Midbrain (tissue), 1 donor: ENCODE measurements at places on chromosomes 3 and 15.

GRCh38 chr3:125662675-125663074, 67.4 kb upstream of the OSBPL11 start:
- no peak for DNase-seq

- peak; percentile 28 for DNase-seq
Measured at GRCh38 chr3:56157693-56158362, 310.4 kb downstream of the ERC2 start.

- DNase-seq, result no peak
Measured at GRCh38 chr3:12759693-12760565, 870 bp upstream of the TMEM40 start.

- no peak for DNase-seq
Measured at GRCh38 chr3:134029734-134030378, at the start of gene SLCO2A1. Gene SLCO2A1, minus strand, starts transcription at chr3:134029925. Its CDS starts 123 bp downstream, at chr3:134029802.

DNA sequence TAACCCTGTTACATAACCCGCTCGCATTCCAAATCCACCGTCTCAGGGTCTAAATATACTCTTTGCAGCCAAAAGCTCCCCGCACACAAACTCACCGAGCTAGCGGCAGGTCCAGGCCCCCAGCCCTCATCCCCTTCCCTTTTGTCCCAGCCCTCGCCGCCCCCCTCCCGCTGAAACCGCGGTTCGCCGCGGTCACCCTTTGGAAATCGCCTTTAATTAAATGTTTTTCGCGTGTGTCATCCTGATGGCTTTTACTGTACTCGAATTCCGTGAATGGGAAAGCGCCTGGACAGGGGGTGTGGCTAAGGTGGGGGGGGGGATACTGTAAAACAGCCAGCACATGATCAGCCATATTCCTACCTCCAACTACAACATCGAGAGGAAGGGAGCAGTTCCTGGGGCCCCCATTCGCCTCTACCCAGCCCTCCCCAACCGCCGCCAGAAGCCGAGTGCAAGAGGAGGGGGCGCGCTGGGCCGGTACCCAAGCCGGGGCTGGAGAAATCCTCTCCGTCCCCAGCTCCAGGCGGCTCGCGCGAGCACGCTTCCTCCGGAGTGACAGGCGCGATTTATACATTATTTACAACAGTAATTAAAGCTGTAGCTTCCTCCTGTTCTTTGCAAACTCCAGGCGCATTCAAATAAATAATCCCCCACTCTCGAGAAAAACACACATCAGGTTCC, 1.7 kb downstream of the RORA start:
- DNase-seq, result no peak

DNA sequence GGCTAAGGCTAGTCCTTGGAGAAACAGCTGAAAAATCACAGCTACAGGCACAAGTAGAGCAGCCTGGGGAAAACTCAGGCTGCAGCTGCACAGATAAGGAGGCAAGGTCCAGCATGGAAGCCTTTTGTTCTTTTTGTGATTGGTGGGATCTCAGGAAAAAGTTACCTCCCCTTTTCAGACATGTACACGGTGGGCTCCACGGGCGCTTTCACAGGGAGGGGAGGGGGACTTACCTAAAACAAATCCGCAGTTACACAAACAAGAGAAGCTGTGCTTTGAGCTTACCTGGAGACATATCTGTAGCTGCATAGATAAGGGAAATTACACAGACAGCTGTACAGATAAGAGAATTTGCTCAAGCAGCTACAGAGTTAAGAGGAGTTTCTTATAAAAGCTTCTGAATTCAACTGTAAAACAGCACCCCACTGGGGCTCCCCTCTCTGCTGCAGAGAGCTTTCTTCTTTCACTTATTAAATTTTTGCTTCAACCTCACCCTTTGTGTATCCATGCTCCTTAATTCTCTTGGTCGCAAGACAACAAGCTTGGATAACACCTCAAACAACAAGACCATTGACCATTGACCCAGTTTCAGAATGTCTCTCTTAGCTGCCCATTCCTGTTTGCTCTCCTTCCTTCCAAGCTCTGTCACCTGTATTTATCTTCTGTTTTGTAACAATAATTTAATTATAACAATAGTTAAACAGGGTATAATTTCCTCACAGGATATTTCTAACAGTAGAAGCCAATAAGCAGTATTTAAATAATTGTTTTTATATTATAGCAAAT, 10.9 kb upstream of the CD200 start:
- no peak for DNase-seq

GRCh38 chr3:195758721-195759353, 38.1 kb downstream of the MUC20 start:
- DNase-seq, result no peak

DNA sequence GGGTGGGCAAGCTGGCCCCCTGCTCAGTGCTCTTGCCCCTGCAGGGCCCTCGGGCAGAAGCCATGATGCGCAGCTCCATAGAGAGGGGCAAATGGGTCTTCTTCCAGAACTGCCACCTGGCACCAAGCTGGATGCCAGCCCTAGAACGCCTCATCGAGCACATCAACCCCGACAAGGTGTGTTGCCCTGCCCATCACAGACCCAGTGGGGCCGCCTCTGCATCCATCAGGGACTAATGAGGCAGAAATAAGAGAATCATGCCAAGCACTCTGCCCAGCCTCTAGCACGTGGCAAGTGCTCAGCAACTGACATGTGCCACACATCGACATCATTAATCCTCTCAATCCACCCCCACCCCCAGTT, 49.4 kb downstream of the SEMA3G start:
- no peak for DNase-seq

GRCh38 chr3:100157685-100158084, 43.4 kb upstream of the FILIP1L start:
- DNase-seq, result no peak

DNA sequence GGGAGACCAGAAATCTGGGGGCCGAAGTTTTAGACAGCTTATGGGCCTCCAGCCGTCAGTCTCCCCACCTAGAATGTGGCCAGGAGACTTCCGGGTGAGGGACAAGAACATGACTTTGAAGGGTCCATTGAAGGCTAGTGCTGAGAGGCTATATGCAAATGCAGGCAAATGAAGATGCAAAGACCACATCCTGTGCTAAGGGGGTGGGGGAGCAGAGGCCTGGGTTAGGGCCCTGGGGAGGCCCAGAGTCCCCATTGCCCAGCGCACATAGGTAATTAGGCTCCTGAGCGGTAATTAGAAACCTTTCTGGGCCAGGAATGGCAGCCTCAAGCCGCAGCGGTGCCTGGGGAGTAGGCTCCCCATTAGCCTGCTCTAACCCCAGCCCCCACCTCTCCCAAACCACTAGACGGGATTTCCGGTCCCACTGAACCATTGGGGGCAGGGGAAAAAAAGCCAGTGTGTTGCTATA, 6.8 kb downstream of the CSK start:
- DNase-seq, result no peak

GRCh38 chr15:37446921-37447320, 346.6 kb upstream of the MEIS2 start:
- DNase-seq, result no peak

- DNase-seq, result no peak
Measured at GRCh38 chr15:87944050-87944449, 312.5 kb downstream of the NTRK3 start.

DNA sequence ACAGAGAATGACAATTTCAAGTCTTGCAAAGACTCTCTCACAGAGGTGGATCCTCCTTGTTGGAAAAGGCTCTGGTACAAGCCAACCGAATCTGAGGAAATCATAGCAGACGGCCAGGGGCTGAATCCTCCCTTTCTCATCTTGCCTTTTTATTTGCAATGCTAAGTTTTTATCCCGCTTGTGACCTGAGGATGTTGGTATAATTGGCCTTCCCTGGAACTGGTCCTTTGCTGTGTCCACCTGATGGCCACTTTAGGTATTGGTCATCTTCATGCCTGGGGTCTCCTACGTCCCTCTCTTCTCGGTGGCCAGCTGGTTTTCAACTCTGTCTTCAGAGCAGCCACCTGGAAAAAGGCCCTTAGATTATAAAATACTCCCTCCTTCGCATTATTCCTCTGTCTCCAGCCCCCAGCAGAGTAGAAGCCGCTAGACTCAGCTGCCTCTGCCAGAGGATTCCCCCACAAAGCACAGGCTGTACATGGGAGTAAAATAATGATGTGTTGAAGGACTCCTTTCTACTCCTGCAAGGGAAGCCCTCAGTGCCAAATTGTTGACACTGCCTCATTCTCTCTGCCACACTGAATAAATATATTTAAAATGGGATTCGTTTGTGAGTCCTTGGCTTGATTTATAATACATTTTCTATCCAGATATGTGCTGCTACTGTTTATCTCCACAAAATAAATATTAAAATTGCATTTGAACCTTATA, 208.9 kb upstream of the CFAP20DC start:
- DNase-seq, result no peak

DNA sequence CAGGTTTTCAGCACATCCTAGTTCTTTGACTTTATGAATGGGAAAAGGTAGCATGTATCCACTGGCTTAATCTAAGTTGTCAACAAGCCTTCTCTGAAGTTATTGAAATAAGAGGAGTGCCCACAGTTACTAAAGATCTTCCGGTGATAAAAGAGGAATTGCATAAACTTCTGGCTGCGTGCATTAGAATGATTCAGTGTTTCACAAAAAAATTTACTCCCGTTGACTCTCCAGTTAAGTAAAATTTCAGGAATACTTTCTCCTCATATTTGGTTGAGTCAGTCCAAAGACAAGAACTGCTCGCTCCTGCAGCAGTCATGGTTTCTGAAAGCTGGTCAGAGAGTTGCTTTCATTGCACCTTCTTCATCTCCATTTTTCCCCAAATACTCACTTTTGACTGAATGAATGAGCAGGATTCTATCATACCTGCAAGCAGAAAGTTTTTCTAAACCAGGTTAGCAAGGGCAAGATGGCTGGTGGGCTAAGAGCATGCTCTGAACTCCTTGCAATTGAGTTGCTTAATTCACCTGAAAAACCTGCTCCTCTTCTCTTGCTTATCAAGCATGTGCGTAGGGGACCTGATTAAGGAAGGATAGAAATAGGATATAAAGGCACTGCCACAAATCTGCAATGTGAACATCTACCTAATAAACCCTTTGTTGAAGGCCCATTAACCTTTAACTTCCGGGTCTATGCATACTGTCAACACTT, 64.2 kb upstream of the TIMP4 start:
- no peak for DNase-seq
